DMS79 treated with DMSO at 0.1 percent for 48 hours (cell line): ENCODE measurements at places on chromosomes 2 and 18.

- no peak for DNase-seq
Measured at GRCh38 chr18:46184727-46185126, 80.5 kb downstream of the HAUS1 start.

DNA sequence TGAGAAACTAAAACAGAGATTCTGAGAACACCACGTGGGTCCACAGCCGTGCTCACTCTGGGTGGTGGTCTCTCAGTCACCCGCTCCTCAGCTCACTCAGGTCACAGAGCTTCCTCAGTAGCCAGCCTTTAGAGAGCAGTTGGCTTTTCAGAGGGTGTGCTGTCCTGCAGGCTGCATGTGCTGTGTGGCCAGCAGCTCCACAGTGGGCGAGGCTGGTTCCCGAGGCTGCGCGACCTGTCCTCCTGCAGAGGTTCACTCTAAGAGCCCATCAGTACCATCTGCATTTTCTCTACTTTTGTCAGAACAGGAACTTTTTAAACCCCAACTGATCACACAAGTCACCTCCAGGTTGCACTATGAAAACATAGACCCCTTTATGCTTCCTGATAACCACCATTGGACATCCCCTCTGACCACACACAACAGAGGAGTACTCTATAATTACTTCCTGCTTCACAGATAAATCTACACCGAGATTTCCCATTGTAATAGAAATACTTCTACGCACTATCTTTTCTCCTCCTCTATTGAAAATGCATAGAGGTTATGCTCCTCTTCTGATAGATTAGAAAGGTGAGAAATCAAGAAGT, 93.1 kb downstream of the GYPC start:
- no peak for DNase-seq

DNA sequence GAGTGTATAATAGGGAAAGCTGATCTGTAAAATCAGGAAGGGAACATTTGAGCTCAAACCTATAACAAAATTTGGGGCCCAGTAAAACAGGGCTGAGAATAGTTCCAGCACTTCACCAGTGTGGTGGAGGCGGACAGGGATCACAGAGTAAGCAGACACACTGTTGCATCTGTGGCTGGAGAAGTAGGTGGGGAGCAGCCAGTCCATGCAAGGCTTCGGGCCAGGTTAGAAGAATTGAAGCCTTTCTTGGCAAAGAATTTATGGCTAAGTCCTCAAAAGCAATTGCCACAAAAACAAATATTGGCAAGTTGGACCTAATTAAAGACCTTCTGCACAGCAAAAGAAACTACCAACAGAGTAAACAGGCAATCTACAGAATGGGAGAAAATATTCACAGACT, 93.8 kb upstream of the ZBTB14 start:
- peak; percentile 73 for DNase-seq

DNA sequence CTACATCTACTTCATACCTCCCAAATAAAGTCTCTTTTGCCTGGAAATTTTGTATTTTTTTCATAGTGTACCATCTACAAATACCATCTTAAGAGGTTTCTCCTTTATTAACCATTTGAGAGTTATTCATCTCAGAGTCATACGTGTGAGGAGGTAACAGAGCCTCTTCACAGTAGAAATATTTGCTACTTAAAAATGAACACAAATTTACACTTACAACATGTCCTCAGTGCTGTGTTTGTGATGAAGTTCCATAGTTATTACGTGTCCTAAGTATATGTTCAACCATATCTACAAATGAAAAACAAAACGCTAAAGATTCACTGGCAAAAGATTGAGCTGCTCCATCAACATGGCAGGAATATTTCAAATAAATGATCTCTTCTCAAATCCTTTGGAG, 48.5 kb upstream of the HNRNPA3 start:
- DNase-seq = peak; percentile 80

GRCh38 chr2:64646007-64646880, 7.5 kb downstream of the SERTAD2 start:
- DNase-seq = peak; percentile 81

DNA sequence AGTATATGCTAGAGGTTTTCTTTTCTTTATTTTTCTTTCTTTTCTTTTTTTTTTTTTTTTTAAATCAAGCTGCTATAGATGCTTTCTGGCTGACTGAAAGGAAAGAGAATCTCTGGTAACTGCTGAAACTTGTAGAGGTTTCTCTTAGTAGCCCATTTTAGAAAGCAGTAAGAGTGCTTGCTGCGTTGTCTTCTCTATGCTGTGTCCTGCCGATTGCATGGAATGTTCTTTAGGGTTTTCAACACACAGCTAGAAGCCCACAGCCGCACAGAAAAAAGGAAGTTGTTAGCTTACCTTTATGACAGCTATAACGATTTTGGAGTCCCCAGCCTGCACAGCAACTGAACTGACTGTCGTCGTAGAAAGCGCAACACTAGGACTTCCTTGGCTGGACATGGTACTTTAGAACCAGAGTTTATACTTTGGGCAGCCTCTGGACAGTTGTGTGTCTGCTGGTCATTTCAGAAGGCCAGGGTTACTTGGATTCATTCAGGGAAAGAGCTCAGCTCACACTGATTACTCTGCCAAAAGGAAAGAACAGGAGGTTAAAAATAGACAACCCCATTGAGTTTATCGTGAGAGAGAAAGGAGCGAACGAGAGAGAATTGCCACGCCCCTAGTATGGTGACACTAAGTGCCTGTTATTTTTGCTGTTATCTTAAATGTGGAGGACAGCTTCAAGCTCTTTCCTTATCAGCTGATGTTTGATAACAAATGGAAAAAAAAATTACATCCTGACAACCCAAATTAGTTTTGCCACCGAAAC, at the start of gene CCDC141:
CCDC141 (minus strand) TSS at position 592 of the 766 bp plus-strand sequence; CDS start at position 396, 196 bp downstream.
- DNase-seq = no peak

- DNase-seq = no peak
Measured at GRCh38 chr2:47935071-47935470, 28.8 kb upstream of the FBXO11 start.
